ENCODE measurements at places on chromosomes 1 and 21.

DNA sequence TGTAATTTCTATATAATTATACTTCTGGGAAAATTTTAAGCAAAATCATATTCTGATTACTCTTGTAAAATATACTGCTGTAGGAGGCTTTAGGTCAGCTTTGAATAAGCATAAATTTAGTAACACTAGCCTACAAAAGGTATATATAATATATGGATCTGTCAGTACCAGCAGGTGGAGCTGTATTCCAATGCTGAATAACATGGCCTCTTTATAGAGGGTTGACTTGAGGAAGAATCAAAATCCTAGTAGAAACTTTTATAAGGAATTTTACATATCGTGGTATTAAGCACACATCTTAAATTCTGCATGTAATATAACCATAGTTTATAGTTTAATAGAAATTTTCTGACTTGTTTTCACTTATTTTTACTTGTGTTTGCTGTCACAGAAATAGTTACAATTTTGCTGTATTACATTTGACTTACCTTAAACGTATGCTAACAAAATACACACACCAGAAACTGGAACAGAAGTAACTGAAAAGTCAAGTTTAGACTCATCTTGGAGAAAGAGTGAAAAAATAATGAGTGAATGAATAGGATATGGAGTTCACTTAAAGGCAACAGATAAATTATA lies 79.3 kb downstream of the HMCN1 start:
- DNase-seq, result peak; percentile 88

DNA sequence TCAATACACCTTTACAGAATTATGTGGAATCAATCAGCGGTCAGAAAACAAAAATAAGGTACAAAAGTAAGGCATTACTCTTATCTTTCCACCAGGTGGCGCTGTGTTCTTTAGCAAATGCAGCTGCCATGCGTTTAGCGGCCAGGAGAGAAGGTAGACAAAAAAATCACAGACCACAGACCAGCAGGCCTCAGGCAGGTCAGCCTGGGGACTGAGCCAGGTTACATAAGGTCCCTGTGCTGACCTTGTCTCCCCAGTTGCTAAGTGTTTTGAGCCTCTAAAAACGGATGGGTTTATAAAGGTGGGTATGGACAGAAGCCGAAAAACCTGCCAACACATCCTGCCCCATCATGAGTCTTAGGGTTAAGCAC lies 2.8 kb downstream of the RGS16 start:
- DNase-seq, result peak; percentile 97

- DNase-seq, result no peak
These were observed 253.6 kb upstream of the IRF2BP2 start for GRCh38 chr1:234863551-234863971.

GRCh38 chr1:202580619-202581018 lies 129.6 kb downstream of the SYT2 start:
- no peak for DNase-seq

- DNase-seq, result no peak
These were observed 14.6 kb upstream of the TENT5C start for GRCh38 chr1:117591252-117591651.

DNA sequence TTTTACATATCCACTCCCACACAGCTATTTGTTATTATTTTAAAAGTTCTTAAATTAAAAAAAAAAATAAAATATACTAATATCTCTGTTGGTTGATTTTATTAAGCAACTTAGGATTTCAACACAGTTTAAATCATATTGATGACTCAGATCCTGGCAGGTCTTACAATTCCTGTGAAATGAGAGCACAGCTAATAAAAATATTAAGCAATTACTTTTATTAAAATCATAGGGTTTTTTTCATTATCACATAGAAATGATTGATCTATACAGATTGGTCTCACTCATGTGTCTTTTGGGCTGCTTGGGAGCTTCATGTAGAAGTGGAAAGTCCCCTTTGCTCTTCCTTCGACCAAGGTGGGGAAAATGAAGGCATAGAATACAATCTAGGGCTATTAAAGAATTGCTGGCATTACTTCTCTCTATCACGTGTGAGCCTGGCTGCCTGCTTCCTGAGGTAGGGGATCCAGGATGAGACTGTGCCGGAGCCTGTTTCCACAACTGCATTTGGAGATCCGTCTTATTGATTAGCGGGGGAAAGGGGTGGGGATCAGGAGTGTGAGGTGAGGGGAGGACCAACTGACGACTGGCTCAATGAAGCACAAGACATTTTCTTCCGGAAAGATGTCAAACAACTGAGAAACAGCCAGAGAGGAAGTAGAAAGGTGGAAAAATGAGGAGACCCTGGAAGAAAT lies 858.0 kb downstream of the USP25 start:
- DNase-seq, result peak; percentile 75

DNA sequence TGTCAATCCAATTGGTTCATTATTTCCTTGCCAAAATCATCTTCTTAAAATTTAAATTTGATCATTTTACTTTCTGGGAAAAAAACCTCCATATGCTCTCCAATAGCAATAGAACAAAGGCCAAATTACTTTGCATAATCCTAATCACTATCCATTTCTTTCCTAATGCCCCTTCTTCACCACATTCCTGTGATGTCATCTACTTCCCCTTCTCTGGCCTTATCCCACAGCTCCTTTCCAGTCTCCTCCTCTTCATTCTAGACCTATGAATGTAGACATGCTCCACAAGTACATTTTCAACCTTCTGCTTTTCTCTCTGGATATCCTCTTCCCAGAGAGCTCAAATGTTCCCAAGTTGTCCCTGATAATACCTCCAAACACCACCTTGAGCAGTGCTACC lies 216.6 kb downstream of the MRPL39 start:
- DNase-seq, result no peak

- DNase-seq, result no peak
These were observed 47.0 kb upstream of the CSF1 start for GRCh38 chr1:109863667-109864046.

DNA sequence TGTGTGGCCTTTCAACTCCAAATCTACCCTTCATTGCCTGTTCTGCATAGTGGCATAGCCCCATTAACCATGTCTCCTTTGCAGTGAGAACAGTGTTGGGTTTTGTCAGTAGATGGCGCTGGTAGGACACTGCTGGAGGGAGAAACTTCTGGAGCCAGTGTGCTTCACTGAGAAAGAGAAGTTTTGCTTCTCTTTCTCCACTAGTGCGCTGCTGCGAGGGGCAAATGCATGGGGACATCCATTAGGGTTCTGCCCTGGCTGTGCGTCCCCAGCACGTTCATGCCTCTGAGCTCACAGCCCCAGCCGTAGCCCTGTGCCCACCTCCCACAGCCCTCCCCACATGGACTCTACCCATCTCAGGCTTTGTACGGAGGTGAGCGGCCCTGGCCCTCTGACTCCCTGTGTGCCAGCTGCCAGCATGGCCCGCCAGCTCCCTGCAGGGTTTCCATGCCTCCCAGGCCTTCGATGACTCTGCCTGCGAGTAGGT lies 53.1 kb downstream of the RIMS3 start:
- DNase-seq, result peak; percentile 72

DNA sequence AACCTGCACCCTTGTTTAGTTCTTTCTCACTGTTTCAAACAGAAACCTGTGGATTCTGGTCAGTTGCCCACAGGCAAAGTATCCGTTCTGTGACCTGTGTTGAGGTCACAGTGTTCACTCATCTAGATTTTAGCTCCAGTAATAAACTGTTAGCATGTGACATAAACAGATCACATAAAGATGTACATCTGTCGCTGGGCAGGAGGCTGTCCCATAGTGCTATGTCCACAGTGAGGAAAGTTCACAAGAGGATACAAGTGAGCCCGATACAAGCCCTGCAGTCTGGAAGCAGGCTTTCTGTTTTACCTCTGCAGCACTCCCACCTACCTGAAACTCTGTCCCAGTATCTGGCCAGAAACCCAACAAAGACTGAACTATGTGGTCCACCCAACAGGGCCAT lies 28.4 kb downstream of the LMX1A start:
- no peak for DNase-seq

GRCh38 chr1:95084317-95085176 lies 11.8 kb upstream of the ALG14 start:
- peak; percentile 23 for DNase-seq

GRCh38 chr1:245054105-245054504 lies 100.7 kb upstream of the KIF26B start:
- no peak for DNase-seq

GRCh38 chr1:57922130-57922529 lies 498.3 kb upstream of the DAB1 start:
- no peak for DNase-seq

DNA sequence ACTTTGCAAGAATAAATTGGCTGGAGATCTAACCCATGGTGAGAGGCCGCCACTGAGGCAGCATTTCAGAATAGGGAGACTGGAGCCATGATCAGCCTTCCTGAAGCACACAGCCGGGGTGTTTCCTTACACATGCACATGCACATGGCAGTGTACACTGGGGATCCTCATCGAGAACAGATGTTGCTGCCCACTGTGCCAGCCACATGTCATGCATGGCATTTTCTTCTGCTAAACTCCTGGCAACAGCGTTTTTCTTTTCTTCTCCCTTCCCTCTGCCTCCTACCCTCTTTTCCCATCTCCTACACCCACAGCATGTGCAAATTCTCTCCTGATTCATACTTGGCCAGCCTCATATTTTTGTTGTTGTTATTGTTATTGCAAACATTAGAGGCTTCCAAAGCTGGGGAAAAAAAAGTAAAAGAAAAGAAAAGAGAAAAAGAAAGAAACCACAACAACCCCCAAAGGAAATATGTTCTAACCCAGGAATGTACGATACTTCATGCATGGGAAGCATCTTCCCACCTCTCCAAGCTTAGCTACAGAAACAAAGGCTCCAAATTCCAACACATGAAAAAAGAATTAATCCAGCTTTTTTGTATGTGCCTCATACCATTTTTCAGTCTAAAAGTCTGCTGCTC lies 344.0 kb downstream of the ASTN1 start:
- no peak for DNase-seq

Data from NCI-H526 (cell line).